ENCODE measurements at places on chromosomes 5 and 9.

DNA sequence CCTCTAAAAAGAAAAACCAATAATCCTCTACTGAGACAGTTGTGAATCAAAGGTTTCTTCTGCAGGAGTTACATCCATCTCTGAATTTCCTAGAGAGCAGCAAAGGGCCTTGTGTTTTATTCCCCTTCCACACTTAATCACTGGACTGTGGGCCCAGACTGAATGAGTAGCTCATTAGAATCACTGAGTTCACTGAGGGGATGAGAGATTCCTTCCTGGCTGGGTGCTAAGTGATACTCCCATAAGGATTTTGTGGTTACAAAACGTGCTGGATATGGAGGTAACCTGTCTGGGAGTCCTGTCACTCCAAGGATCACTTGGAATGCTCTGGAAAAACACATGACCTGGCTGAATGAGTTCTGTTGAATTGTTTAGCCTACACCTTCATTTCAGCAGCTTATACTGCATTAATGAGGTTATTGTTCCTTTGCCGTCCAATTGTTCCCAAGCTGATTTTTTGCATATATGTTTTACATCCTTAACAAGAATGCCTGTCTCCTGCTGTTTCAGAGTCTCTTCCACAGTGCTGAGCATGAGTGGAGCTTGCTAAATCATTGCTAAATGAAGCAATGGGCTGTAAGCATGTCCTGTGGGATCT, 82.9 kb downstream of the MEF2C start:
- DNase-seq, result no peak

DNA sequence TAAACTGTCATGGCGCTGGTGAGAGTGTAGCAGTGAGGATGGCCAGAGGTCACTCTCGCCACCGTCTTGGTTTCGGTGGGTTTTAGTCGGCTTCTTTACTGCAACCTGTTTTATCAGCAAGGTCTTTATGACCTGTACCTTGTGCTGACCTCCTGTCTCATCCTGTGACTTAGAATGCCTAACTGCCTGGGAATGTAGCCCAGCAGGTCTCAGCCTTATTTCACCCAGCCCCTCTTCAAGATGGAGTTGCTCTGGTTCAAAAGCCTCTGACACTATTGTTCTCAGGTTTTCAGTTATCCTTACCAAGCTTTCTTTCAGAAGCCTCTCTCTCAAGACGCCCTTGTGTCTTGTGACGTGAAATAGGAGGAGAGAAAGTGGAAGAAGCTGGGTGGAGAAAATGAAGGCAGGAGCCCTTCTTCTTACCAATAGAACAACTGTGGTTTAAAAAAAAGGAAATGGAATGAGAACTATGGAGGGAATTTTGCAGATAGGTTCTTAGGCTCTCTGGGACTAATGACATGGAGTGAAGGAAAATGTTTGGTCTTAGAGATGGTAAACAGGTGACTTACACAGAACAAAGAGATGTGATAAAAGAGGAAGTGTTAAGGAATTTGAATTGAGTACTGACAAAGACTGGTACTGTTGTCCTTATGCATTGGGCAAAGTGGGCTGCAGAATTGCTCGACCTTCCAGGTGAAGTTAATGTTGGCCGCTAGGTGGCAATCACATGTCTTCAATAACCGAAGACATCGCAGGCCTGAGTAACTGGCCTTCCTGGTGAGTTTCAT, 133.3 kb upstream of the RAI14 start:
- DNase-seq, result peak; percentile 81

GRCh38 chr9:118963674-118964073, 405.6 kb downstream of the BRINP1 start:
- DNase-seq, result no peak

- no peak for DNase-seq
Observed at GRCh38 chr5:137758715-137759306, 4.6 kb upstream of the HNRNPA0 start.

DNA sequence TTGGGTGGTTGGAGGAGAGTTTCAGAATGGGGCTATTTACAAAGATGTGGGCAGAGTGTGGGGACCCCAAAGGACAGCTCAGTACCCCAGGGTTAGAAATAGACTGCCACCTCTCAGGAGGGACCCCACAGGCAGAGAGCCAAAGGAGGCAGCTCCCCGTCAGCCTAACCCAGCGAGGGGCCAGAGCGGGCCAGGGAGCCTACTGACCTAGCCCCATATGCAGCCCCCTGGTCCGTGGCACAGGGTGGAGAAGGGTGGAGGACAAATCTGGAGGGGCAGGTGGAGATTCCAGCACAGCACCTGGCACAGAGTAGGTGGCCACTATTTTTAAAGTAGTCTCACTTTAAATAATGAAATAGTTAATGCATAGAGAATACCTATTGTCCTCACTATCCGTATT, 67.2 kb upstream of the ANGPTL2 start:
- no peak for DNase-seq

DNA sequence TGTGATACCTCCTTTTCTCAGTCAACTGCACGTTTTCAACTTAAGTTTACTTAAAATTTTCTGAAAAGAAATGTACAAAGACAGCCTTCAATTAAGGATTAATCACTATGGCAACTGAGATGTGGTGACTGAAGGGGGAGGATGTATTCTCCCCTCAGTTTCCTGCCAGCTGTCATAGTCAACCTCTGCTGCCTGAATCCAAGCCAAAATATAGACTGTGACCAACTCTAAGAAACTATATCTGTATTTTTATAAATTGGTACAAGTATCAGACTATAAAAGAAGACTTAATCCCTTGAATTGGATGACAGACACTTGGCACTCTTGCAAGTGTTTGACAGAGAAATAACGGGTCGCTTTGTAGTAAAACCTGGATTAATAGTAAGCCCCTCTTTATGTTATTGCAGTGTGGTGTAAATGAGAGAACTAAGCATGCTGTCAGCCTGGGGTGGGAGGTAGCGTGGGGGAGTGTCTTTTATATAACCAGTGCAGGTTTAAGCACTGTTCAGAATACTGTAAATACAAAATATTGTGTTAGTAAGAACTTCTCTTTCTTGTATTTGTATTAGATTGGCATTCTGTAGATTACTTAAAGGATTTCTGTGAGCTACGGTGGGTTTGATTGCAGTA, 106.4 kb downstream of the ERCC6L2 start:
- no peak for DNase-seq

- no peak for DNase-seq
Observed at GRCh38 chr9:134048582-134048968, 19.3 kb downstream of the BRD3 start.

DNA sequence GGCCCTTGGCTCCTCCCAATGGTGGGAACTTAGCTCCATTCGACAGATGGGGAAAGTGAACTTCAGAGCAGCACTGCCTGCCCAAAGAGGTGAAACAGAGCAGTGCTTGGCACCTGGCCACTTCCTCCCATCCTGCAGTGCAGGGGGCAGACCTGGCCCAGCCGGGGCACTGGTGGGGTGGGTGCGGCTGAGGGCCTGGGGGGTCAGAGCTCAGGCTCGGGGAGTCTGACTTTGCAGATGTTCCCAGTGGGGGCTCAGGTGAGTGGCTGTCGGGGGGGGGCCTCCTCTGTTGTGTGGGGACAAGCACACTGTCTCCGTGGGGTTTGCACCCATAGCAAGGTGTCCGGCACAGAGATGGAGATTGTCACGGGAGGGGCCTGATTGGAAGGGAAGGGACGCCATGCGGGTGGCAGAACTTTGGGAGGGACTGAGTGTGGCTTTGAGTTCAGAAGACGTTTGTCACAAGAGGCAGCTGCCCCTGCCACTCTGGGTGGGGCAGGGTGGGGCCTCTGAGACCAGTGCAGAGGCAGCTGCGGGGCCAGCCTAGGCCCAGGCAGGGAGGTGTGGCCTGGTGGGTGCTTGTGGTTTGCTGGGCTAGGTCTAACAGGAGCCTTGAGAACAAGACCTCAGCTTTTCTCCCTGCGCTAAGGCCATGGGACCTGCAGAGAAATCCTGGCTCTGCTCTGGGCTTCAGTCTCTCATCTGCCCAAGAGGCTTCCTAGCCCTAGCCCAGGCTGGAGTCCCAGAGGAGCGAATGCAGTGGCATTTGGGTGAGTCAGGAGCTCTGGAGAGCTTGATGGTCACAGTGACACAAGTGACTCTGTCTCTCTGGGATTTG, 2.5 kb downstream of the MYMK start:
- DNase-seq, result no peak

GRCh38 chr5:88740604-88741185, 142.3 kb downstream of the MEF2C start:
- no peak for DNase-seq

DNA sequence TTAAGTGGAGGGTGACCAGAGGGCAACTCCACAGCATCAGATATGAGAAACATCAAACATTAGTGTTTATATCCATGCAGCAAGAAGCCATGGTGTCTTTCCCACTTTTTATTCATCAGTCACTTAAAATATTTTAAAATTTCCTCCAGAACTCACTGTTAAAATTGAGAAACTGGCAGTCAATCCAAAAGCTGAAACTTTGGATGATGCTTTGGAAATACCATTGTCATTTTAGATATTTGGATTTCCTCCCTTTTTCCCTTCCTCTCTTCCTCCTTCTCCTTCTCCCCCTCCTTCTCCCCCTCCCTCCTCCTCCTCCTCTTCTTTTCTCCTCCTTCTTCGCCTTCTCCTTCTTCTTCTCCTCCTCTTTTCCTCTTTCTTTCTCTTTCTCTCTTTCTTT, 33.1 kb upstream of the NTRK2 start:
- no peak for DNase-seq

GRCh38 chr9:127897193-127897692, 2.2 kb downstream of the ST6GALNAC6 start:
- no peak for DNase-seq

- DNase-seq, result no peak
Observed at GRCh38 chr5:174900240-174900865, 176.0 kb downstream of the MSX2 start.

GRCh38 chr5:44935262-44935661, 126.5 kb downstream of the MRPS30 start:
- DNase-seq, result no peak

GRCh38 chr5:153402550-153402949, 87.9 kb upstream of the GRIA1 start:
- no peak for DNase-seq

DNA sequence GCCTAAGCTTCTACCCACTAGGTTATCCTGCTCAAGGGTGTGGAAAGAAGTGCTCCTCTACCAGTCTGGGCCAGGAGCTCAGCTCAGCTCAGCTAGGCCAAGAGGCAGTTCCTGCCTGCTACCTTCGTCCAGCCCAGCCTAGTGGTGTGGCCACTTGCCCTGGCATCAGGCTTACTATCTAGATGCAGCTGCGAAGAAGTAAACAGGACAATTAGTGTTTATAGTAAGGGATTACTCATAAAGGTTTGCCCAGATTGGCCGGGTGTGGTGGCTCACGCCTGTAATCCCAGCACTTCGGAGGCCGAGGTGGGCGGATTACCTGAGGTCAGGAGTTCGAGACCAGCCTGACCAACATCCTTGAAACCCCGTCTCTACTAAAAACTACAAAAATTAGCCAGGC, 12.8 kb upstream of the SPATA24 start:
- no peak for DNase-seq

- no peak for DNase-seq
Observed at GRCh38 chr9:114431003-114431402, 43.2 kb upstream of the AKNA start.

GRCh38 chr5:73104326-73104725, 16.0 kb upstream of the TMEM171 start:
- no peak for DNase-seq

- DNase-seq, result no peak
Observed at GRCh38 chr5:60541980-60542379, 158.0 kb downstream of the DEPDC1B start.

DNA sequence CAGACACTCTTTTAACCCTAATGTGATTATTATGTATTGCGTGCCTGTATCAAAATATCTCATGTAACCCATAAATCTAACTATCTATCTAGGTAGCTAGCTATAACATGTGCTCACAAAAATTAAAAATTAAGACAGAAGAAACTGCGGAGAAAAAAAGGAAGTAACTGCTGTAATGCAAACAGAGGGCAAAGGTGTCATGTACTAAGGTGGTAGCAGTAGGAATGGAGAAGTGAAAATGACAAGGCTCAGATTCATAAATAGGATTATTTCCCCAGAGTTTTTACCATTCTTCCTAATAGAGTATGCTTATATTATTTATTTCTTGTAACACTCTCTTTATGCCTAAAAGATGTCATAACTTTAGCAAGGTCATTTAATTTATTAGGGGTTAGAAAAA, 1527.5 kb upstream of the C9orf72 start:
- DNase-seq, result no peak

- DNase-seq, result no peak
Observed at GRCh38 chr5:95241635-95242034, 43.3 kb downstream of the MCTP1 start.

DNA sequence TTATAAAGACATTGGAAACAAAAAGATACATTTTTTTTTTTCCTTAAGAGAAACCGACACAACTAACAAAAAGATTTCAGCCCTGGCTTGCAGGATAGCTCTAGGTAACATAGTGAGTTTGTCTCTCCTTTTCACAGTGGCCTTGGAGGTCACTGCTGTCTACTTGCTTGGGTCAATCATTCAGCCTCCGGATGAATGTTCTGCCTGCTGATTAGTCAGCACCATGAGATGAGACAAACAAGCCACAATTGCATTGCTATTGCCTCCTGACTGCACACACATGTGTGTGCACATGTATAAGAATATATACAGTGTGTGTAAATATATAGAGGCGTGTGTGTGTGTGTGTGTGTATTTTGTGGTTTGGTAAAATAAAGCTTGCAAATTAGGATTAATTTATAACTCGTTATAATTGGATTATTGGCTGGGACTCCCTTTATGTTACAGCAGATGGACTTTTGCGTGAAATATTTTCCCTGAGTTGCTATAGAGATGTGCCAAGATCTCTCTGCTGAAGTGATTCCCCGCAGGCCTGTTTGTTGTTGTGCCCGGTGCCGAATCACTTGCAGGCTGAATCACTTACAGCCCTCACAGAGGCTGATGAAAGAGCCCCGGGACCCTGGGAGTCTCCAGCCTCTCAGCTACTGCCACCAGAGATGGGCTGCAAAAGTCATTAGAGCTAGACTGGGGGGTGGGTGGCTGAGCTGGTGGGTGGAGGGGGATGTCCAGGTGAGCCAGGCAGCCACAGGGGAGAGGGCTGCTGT, 161.2 kb downstream of the FGF18 start:
- DNase-seq, result no peak

DNA sequence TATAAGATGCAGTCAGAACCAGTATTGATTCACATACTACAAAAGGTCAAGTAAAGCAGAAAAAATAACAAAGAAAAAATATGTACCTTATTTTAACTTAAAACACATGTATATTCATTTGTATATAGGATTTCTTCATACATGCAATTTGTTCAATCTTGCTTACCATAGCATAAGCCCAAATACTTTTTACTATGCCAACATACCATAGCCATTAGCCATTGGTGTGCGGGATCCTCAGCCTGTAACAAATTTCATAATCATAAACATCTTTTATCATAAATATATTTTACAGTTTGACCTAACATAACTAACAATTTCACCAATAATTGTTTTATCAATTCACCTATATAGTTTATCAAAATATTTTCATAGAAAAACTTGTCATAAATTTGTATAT, 51.1 kb downstream of the MPDZ start:
- no peak for DNase-seq

DNA sequence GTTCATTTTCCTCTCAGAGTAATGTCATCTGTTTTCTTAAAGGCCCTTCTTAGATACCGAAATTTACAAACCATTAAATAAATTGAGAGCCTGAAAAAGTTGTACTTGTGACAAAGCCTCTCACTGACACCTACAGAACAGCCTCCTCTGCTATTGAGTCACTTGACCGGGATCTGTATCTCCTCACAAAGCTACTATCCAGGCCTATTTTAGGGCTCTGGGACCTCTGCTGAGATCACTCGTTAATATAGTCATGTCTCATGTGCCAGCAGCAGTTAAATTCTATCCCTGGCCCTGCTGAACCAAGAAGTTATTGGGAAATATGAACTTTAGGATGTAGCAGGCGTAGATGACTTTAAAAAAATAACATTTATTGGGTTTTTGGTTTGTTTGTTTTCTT, 31.1 kb downstream of the FBXO38 start:
- no peak for DNase-seq
